ENCODE measurements at places on chromosomes 5 and 9.
A peak's percentile ranks its signal among the peaks of the same experiment; 100 is the strongest.

DNA sequence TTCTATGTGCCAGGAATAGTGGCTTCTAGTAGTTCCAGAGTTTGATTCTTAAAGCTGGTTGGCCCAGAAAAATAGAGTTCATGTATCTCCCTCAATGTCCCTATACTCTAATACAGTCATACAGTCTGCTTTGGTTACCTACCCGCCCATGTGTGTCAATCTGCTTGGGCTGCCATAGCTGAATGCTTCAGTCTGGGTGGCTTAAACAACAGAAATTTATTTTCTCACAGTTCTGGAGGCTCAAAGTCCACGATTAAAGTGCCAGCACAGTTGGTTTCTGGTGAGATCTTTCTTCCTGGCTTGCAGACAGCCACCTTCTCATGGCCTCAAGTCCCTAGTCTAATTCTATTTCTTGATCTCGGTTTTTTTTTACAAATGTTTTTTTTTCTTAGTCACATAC lies 1739.0 kb downstream of the MAT2B start:
- no peak for DNase-seq

DNA sequence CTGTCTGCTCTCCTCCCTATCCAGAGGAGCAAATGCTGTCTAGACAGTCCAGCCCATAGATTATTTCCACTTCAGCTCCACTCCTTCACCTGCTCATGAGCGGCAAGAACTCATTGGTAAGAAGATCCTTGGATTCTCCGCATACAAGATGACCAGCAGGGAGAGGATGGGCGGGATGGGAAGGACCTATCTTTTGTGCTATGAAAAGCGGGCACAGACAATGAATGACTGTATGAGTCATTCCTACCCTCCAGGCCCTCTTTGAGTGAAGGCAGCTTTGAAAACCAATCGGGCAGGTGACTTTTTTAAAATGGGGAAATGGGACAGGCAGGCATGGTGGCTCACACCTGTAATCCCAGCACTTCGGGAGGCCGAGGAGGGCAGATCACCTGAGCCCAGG lies 49.4 kb downstream of the SMIM23 start:
- no peak for DNase-seq

DNA sequence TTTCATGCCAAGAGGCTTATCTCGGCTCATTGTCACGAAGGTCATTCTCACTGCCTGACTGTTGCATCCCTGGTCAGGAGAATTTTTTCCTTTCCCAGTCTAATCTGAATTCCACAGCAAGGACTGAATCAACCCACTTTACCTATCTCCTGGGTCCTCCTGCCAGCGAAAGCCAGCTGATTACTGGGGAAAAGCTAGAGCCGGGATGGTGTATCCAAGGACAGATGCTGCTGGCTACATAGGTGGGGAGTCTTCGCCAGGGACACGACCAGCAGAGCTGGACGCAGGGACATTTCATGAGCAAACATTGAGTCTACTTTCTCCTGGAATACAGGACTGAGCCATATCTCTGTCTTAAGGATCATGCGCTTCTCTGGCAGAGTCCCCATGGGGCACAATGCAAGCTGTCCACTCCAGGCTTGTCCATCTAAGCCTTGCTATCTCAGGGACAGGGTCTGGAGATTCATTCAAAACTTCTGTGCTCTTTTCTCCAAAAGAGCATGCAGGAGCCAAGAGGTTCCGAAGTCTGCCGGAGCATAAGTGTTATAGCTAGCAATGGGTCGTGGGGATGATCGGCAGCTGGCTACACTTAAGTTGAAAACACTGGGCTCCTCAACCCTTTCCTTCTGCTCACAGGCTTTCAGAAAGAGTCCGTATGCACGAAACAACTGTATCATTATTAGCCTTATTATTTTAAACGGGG lies 6.5 kb upstream of the HAND1 start:
- no peak for DNase-seq

- peak; percentile 75 for DNase-seq
Measured at GRCh38 chr5:147310059-147310704, 75.4 kb downstream of the STK32A start.
